ENCODE measurements at places on chromosomes 12 and 14.

- DNase-seq, result no peak
Observed at GRCh38 chr14:91113829-91114078, at the start of gene DGLUCY. DGLUCY (plus strand) TSS chr14:91114073; CDS start chr14:91160295, 46,222 bp downstream.

GRCh38 chr14:89393222-89393745 is 23.7 kb downstream of the FOXN3 start:
- DNase-seq, result no peak

- DNase-seq, result peak; percentile 20
Observed at GRCh38 chr12:32671930-32672780, 6.9 kb upstream of the DNM1L start.

GRCh38 chr12:109864916-109865315 is 15.4 kb downstream of the GLTP start:
- no peak for DNase-seq

- no peak for DNase-seq
Observed at GRCh38 chr12:70813559-70813958, 107.0 kb downstream of the PTPRR start.

DNA sequence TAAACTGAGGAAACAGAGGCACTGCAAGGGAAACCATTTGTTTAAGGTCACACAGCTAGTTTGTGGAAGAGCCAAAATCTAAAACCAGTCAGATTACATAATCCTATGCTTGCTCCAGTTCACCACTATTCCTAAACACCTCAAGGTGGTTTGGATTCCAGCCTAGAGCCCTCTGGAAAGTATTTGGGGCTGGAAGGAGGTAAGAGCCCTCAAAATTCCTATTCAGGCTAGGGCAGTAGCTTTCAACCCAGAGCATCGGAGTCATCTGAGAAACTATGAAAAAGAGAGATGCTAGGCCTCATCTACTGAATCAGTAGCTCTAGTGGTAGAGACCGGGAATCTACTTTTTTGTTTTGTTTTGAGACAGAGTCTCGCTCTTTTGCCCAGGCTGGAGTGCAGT is 16.0 kb upstream of the SPPL3 start:
- no peak for DNase-seq

DNA sequence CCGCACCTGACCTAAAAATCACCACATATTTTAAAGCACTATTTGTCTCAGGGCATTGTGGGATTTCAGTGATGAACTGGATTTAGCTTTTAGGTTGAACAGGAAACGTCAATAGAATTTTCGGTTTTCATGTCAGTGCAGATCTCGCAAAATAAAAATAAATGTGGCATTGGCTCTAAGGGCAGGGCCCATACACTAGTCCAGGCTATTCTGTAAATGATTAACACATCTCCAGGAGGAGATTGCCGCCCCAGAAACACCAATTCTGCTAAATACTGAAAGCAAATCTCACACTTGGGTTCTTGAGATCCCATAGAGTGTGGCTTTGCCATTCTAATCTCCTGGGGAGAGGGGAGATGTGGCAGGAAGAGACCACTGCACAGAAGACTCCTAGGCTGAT is 1494.0 kb upstream of the TMEM132C start:
- DNase-seq, result no peak

DNA sequence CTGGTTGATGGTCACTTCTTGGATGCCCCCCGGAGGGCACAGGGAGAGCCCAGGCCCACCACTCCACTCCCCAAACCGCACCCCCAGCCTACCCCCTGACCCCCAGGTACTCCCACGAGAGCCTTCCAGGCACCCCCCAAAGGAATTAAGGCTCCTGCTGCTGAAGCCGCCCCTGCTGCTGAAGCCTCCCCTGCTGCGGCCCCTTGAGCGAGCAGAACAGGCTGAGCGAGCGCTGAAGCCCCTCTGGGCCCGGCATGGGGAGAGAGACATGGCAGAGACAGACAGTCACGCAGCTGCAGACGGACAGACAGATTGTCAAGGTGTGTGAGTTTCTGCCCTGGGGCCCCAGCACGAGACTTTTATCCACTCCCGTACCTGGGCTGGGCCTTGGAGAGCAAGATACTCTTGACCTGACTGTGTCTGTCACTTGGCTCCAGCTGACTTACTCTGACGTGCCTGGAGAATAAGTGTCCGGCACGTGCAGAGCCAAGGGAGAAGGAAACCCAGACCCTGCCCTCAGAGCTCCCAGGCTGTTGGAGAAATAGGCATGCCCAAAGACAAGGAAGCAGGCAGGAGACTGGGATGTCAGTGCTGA is at the start of gene KRT78:
TSS of gene KRT78 (minus strand) at position 334 of the 595 bp plus-strand sequence. CDS start at position 270, 64 bp downstream.
- no peak for DNase-seq

GRCh38 chr12:91877456-91878235 is 268.0 kb downstream of the BTG1 start:
- DNase-seq, result no peak

DNA sequence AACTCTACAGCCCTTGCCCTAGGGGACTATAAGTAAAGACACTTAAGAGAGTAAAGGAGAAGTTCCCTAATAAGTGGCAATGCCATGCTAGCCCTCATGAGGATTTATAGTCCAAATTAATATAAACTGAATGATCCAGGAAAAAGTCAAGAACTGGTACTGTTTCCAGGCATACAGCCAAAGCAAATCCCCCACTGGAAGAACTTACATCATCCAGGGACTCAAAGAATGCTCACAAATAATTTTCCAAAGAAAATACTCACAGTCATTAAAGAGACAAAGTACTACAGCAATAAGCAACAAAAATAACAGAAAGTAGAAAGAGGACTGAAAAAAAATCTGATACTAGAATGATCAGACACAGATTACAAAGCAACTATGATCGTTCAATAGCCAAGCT is 79.7 kb upstream of the RAP1B start:
- DNase-seq, result no peak

DNA sequence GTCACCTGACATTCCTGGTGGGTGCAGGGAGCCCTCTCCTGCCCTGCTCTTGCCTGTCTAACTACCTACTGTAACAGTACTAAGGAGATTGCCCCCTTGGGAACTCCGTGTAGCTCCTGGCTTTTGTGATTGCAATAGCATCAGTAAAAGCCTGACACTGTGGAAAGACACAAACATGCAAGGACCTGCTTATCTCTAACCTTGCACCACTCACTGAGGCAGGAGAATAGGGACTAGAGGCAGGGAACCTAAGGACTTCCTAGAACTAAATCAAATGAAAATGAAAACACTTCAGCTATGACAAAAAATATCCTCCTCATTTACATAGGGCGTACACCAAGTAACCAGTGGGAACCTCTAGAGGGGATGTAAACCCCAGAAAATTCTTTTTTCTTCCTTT is 28.5 kb downstream of the TUBA1A start:
- no peak for DNase-seq

- no peak for DNase-seq
Observed at GRCh38 chr12:51785906-51786305, 62.6 kb downstream of the FIGNL2 start.

- DNase-seq, result no peak
Observed at GRCh38 chr12:8482571-8483061, 26.9 kb downstream of the CLEC6A start.

DNA sequence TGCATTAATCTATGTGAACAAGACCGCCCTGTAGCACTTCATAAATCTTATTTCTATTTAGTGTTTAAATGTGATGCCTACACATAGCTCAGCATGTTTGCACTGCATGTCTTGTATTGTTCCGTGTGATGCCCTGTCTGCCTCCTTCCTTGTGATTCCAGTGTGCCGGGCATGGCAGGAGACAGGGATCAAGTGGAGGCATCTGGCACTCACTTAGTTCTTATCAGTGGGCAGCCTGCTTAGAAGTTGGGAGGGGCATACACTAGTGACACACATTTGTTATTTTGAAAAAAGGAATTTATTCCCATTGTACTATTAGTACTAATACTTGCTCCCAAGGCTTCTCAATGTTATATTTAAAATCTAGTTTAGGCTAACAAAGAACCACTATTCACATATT is 176.4 kb downstream of the KCNA5 start:
- no peak for DNase-seq

DNA sequence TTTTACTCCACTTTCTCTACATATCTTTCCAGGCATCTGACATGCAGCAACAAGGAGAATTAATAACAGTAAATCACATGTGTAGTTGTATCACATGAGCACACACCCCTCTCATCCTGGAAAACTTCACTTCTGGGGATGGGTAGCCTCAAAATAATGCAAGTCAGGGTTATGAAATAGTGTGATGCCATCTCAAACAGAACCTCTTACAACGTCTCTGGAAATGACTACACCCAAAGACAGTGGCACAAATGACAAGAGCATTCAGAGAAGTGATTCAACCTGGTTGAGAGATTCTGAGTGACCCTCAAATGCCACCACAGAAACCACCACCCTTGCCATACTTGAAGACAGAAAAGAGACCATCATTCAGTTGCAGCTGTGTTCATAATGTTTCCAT is 2.8 kb downstream of the DIO2 start:
- DNase-seq, result no peak

- no peak for DNase-seq
Observed at GRCh38 chr12:120100630-120101029, 15.9 kb downstream of the RAB35 start.

DNA sequence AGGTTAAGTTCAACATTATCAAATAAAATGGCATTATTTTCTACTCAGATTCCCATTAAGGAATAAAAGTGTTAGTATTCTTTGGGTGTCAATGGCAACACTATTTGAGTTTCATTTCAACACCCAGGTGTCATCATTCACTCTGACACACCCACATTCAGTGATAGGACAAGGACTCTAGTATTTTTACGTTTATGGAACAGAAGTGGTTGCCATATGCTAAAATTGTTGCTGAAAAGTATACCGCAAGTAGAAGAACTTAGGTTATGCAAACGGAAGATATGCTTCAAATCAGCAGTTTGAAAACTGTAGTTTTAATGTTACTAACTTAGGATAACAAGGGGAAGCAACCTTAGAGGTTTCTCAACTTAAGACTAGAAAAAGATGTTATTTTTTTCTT is 20.0 kb upstream of the SGPP1 start:
- no peak for DNase-seq

GRCh38 chr12:117272690-117273089 is 82.4 kb upstream of the FBXO21 start:
- no peak for DNase-seq

GRCh38 chr12:19525274-19525673 is 86.0 kb downstream of the AEBP2 start:
- no peak for DNase-seq

DNA sequence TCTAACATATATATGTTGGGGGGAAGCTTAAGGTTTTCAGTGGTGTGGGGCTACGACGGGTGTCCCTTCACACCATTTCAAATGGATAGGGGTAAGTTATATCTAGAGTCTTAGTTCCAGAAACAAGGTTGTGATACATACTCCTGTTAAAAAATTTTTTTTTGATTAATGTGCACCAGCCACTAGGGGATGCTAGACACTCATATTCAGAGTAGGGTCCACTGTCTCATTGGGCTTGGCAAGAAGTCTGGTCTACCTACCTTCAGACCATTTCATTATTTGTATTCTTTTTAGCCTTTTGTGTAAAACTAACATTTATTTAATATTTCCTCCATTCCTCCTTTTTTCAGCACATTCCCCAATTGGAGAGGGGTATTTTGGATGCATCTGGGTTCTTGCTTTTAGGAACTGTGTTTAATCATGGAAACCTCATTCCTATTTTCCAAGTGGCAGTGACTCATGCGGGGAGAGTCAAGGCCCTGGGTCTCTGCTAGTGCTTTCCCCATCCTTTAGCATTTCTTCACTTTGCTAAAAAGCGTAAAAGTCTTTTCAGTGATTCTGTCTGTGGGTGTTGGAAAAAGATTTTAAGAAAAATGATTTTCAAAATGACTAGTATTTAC is 33.4 kb downstream of the ANO4 start:
- no peak for DNase-seq

GRCh38 chr12:86193931-86194330 is 62.3 kb downstream of the MGAT4C start:
- no peak for DNase-seq

DNA sequence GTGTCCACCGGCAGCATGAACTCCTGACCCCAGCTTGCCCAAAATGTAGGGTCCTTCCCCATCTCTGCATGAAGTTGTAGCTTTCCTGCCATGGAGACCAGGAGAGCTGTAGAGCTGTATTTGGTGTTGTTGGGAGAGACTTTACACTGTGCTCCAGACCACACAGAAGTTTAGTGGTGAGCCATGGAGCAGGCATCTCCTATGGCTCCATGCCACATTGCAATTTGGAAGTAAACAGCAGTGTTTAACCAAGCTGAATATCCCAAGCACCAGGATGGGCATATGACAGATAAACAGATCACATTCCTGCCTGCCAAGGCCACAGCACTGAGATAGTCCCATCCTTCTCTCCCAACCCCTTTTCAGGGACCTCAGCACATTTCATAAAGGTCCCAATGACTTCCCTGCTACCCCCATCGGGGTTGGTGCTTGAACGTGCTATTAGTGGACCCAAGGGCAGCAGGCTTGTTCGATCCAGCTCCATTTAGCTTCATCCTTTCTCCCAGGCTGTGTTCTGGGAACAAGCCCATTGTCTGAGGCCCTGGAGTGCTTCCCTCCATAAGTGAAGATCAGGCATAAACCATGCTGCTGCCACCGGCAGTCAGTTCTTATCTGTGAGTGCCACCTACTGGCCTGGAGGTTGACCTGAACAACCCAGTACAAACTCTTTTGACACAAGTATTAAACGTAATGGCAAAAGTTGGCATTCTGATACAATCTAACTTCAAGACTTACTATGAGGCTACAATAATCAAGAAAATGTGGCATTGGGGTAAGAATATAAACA is 172.3 kb upstream of the ATXN7L3B start:
- DNase-seq, result no peak

- DNase-seq, result no peak
Observed at GRCh38 chr14:91893669-91894068, 26.3 kb upstream of the TC2N start.

- no peak for DNase-seq
Observed at GRCh38 chr12:3251067-3251466, 173.9 kb downstream of the TSPAN9 start.

- no peak for DNase-seq
Observed at GRCh38 chr14:101873991-101874390, 90.4 kb upstream of the DYNC1H1 start.

DNA sequence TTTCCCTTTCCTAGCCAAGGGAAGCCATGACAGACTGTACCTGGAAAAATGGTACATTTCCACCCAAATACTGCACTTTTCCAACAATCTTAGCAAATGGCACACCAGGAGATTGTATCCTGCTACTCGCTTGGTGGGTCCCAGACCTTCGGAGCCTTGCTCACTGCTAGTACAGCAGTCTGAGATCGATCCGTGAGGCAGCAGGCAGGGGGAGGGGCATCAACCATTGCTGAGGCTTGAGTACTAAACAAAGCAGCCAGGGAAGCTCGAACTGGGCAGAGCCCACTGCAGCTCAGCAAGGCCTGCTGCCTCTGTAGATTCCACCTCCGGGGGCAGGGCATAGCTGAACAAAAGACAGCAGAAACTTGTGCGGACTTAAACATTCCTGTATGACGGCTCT is 218.8 kb downstream of the LRIG3 start:
- DNase-seq, result no peak

GRCh38 chr12:28603239-28603638 is 413.0 kb downstream of the CCDC91 start:
- DNase-seq, result no peak

GRCh38 chr14:100836941-100837804 is 11.3 kb downstream of the MEG3 start:
- DNase-seq, result no peak

- no peak for DNase-seq
Observed at GRCh38 chr12:31594681-31595080, 3.7 kb upstream of the DENND5B start.
